ENCODE measurements at places on chromosomes 5 and 9.

DNA sequence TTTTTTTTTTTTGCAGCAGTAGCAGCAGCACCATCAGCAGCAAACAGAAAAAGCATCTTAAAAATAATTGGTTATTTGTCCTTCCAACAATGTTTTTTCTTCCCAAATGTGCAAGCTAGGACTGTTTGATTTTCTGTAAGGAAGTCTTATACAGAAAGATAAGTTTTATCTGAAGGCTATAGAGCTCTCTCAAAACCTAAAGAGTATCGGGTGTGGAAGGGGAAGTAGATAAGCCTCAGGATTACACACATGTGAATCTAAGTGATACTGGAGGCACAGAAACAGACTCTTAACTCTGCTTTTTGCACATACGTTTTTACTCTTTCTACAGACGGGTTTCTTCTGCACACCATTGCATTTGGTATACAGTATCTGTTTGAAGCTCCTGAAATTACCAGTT is 184.4 kb upstream of the FTMT start:
- no peak for DNase-seq

GRCh38 chr9:76246680-76247079 is 147.5 kb downstream of the RFK start:
- no peak for DNase-seq

GRCh38 chr5:176578391-176578808 is 29.3 kb downstream of the CDHR2 start:
- peak; percentile 29 for DNase-seq

- peak; percentile 59 for DNase-seq
Measured at GRCh38 chr5:109743770-109744212, 54.1 kb downstream of the MAN2A1 start.

- no peak for DNase-seq
Measured at GRCh38 chr9:133919253-133920115, 72.6 kb downstream of the VAV2 start.

- peak; percentile 75 for DNase-seq
Measured at GRCh38 chr5:150410524-150411244, 2.0 kb downstream of the CD74 start.

DNA sequence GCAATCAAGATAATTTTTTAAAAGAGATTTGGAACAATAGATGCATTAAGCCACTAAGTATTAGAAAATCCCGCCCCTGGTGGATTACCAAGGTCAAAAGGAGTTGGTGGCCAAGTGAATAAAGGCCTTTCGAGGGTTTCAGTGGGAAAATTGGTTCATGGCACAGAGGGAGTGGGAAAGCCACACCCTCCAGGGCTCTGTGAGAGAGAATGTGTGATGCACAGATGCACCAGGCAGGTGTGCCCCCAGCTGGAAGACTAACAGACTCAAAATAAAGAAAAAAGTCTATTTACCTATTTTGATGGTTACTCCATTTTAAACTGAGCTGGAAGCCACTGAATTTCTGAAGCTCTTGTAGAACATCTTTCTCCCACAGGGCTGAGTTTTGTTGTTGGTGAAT is 278.0 kb downstream of the DRD1 start:
- no peak for DNase-seq

DNA sequence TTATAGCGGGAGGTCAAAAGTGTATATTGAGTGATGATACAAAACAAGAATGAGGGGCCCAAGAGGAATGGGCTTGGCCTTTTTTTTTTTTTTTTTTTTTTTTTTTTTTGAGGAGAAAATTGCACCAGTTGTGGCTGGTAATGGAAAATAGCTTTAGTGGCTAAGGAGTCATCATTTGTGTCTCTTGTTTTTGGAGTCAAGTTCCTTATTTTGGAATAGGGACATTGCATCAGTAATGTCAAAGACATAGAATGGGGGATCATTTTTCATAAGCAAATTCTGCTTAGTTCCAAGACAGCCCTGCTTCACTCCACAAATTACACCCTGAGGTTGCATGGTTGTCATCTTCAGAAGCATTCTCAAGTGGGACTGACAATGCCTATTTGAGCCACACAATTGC is 137.4 kb downstream of the STK32A start:
- no peak for DNase-seq

GRCh38 chr5:169745441-169746146 is 108.5 kb downstream of the DOCK2 start:
- DNase-seq: no peak

- DNase-seq: no peak
Measured at GRCh38 chr5:174563899-174564298, 160.5 kb upstream of the MSX2 start.
